Ascending aorta (tissue), 2 donors: ENCODE measurements at places on chromosomes 1 and 21. TPM values are rescaled to one million over a fixed set of nuclear protein-coding genes. Genes with fewer than 3 reads are reported as not detected.

- H3K27me3 ChIP-seq, result no peaks in the 10 kb centered on the region
- H3K36me3 ChIP-seq, result no peaks in the 10 kb centered on the region
- no peak for DNase-seq
- H3K4me1 ChIP-seq, result no peaks in the 10 kb centered on the region
Measured at GRCh38 chr1:213761845-213762407, 225.8 kb upstream of the PROX1 start.

GRCh38 chr1:217011097-217011496 lies 287.9 kb upstream of the ESRRG start:
- H3K27me3 ChIP-seq, result no peaks in the 10 kb centered on the region
- H3K27ac ChIP-seq, result no peak overlapping the region
- DNase-seq, result no peak
- H3K36me3 ChIP-seq, result no peaks in the 10 kb centered on the region
- no peak overlapping the region for H3K4me3 ChIP-seq

Gene OR2G6
- total RNA-seq, result not detected

Gene TLCD4
- total RNA-seq, result 2.7 TPM
